ENCODE measurements at places on chromosomes 2 and 18. TPM values are rescaled to one million over a fixed set of nuclear protein-coding genes. Genes with fewer than 3 reads are reported as not detected.

Gene LRRTM4
- 0.58 TPM for polyA plus RNA-seq

Gene LINC00305
- not detected for polyA plus RNA-seq

Gene BARD1
- polyA plus RNA-seq = 9.3 TPM

Gene GULP1
- 19.5 TPM for polyA plus RNA-seq

- DNase-seq = no peak
These were observed 19.7 kb downstream of the RASGRP3 start for GRCh38 chr2:33496150-33496549.

GRCh38 chr2:62974999-62975398, 75.6 kb upstream of the OTX1 start:
- no peak for DNase-seq

- no peak for DNase-seq
These were observed 352.9 kb downstream of the CYRIA start for GRCh38 chr2:16312771-16313170.

DNA sequence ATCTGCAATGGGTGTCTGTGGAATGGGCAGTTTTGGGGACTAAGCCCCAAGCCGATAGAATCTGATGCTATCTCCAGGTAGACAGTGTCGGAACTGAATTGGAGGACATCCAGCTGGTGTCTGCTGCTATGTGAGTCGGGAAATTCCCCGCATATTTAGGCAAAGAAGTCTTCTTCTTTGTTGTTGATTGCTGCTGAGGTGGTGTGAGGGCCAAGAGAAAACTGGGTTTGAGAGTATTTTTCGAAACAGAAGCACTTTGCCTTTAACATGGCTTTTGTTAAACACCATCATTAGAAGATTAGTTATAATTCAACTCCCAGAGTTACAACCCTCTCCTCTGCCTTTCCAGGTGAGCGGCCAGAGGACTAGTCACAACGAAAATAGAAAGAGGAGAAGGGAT, 49.4 kb upstream of the ACTR3 start:
- no peak for DNase-seq

GRCh38 chr2:119760237-119760955, 674 bp downstream of the PTPN4 start:
- DNase-seq = no peak

- DNase-seq = no peak
These were observed 13.3 kb upstream of the FAP start for GRCh38 chr2:162256591-162256991.

DNA sequence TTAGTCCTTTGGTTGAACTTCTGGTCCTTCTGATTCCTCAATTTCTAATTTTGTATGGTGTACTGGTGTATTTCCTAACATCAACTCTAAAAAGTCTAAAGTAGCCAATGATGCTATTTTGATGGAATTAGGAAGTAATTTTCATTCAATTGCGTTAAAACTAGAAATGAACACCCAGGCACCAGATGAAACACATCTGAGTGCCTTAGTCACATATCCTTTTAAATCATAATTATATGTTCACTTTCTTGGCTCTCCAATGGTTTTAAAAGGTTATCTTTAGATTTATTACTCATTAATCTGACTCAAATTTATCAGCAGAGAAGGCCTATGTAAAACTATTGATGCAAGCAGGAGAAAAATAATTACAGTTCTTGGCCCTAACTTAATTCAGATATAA, 119.7 kb downstream of the GAREM1 start:
- no peak for DNase-seq

DNA sequence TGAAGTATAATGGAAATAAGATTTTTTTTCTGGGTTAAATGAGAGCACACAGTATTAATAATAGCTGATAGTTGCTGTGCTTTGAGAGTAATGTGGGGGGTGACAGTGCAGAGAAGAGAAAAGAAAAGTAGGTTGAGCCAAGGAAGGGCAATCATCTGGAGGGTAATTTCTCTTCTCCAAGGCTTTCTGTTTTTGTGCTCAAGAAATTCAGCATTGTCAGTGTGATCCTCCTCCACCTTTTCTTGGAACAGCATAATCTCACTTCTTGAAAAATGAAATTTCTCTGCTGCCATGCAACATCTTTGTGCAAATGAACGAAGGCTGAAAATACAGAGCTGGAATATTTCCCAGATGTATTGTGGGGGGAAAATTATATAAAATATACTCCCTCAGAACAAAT, 673.1 kb downstream of the LRRTM4 start:
- no peak for DNase-seq

DNA sequence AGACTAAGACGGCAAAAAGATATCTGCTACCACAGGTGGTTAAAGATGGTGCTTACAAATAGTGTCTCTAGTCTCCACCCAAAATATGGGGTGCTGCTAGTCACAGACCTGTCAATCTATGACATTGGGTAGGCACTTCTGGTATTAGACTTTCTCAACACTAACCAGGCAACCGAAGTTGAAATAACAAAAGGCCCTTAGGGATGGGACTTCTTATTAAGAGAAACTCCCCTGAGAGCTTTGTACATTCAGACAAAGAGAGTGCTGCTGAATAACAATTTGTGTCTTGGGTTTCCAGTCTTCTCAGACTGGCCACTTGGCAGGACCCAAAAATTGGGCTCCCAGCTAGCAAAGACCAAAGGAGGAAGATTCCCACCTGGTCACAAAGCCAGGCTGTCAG, 310.0 kb downstream of the CNTNAP5 start:
- DNase-seq = no peak

Measured in forelimb muscle (tissue), 1 donor.